NCI-H1436 (cell line): ENCODE measurements at places on chromosomes 5 and 9.
A peak's percentile ranks its signal among the peaks of the same experiment; 100 is the strongest.

DNA sequence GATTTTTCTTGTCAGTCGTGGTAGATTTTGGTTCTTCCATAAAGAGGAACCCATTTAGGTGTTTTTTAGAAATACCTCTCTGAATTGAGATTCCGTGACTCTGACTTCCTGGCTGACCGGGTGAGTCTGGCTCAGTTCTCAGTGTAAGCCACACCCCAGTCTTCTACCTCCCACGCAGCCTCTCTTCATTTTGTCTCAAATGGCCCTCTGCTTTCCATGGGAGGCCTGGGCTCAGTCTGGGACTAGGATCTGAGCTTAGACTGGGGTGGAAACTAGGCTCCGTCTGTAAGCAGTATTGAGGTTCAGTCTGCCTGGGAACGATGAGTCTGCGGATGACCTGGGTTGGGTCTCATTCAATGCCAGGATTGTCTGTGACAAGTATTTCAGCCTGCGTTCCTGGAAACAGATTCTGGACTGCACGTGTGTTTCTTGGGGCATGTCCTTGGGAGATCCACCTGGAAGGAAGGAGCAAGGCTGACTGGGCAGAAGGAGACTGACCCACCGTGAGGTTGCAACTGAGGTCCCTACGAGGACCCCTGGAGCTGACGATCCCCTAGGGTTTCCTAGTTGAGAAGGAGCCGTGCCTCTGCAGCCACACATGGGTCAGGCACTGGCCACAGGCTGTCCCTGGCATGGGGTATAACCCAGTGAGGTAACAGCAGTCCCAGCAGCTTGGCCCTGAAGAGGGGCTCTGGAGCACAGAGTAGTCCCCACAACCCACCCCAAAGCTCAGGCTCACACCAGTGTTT lies 12.4 kb upstream of the CRB2 start:
- no peak for DNase-seq

DNA sequence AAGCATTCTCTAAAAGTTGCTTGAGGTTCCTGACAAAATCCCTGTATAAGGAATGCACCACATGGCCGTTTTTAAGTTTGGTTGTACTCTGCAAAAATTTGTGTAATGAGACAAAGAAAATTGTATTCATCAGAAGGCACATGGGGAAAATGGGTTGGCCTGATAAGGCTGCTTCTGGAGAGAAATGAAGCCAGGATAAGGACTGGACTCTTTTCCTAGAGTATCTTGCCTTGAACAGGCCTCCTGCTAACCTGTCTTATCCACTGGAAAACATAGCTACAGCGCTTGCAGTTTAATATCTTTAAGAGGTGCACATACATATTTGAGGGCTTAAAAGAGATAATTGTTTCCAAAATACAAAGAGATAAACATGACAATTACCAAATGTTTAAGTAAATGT lies 41.4 kb upstream of the IFNK start:
- no peak for DNase-seq

GRCh38 chr5:2141254-2142000 lies 258.7 kb upstream of the IRX4 start:
- DNase-seq = no peak

GRCh38 chr9:92632641-92633040 lies 37.3 kb downstream of the IPPK start:
- DNase-seq = no peak

DNA sequence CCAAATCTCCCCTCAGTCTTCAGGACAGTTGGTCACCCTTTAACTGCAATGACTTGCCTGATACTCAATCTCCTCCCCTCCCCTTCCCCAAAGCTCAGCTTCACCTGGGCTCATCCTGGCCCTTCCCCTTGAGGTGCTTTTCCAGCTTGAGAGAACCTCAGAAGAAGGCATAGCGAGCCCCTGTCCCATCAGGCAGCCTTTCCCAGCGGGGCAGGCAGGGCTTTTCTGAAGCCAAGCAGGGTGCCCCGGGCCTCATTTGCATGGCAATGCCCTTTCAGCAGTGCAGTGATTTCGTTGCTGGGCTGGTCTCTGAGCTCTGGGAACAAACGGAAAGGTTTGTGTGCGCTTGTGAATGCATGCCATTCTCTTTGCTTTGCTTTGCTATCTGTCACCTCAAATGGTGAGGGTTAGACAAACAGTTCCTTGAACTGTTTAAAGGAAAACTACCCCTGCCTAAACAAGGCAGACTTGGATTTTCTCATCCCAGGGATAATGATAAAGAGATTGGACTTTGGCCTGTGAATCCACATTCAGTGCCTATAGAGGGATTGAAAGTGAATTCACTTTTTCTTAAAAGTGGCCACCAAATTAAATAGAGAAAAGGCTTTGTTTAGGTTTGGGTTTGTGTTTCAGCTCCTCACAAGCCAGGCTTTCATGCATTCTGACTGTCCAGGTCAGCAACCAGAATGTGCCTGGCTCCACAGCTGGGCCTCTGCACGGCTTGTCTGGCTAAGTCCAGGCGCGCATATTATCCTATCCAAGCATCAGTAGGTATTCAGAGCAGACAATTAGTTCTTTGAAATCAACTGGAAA lies 165.3 kb downstream of the ZNF608 start:
- DNase-seq = no peak

DNA sequence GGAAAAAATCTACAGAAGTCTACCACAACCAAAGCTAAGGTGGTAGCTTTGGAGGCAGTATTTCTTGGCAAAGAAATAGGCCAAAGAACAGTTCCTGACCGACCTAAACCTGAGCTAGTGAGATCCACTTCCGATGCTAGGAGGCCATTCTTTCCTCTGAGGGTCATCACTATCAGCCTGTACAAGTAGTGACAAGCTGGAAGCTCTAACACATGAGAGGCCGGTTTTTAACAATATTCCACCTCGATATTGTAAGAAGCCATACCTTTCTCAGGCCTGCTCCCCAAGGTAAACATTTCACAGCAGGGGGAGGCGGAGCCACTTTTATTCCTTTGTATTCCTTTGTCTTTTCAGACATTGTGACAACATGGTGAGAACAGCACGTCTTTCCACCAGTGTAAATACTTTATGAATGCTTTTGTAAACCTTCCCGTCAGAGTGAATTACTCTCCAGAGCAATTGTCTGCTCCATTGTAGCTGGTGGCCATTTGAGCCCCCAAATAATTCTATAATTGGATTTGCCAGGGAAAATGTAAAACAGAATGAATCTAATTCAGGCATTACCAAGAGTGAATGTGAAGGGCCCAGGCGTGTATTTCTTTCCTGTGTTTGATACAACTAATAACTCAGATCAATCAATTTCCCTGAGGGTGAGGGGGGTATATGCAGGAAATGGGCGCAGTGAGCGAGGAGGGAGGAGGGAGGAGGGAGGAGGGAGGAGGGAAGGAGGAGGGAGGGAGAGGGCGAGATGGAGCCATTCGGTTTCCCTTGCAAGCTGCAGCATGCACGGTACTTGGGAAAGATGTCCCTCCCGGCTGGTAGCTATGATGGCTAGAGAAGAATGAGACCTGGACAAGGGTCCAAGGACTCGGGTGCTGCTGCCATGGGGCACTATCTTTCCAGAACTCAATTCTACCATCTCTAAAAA lies 166.6 kb downstream of the CDK5RAP2 start:
- peak; percentile 76 for DNase-seq

DNA sequence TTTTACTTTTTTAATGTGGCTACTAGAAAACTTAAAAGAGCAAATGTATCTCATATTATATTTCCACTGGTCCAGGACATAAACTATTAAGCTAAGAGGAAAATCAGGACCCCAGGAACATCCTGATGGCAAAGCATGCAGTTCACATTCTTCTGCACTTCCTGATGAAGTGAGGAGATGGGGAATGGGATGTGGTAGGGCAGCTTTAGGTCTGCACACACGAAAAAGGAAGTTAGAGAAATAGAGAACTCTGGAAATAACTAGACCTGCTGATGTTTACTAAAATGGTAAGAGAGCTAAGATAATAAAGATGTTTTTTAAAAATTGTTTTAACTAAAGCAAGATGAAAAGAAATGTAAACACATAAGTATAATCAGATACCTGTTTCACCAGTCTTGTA lies 39.7 kb upstream of the NIPBL start:
- DNase-seq = no peak

- DNase-seq = no peak
Observed at GRCh38 chr5:74892921-74893320, 26.7 kb upstream of the FAM169A start.

- no peak for DNase-seq
Observed at GRCh38 chr5:11955331-11955730, 51.1 kb upstream of the CTNND2 start.
